ENCODE measurements at places on chromosomes 4 and X.

DNA sequence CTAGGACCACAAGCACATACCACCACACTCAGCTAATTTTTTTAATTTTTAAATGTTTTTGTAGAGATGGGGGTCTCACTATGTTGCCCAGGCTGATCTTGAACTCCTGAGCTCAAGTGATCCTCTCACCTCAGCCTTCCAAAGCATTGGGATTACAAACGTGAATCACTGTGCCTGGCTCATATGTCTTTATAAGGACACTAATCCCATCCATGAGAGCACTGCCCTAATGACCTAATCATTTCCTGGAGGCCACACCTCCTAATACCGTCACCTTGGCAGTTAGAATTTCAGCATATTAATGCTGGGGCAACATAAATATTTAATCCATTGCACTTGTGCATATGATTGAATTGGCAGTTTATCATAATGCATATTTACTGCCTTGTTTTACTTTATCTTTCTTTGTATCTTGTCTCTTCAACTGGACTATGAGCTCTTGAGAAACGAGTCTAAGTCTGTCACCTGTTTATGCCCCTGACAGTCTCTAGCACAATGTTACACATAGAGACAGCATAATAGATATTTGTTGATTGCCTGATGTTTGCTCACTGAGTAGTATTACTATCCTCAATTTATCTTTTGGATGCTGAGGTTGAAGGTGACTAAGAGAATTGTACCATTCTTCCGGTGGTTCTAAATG is 172.0 kb downstream of the AASDH start:
- no peak for DNase-seq

- DNase-seq = no peak
Measured at GRCh38 chr4:161254375-161254774, 909.4 kb downstream of the FSTL5 start.

DNA sequence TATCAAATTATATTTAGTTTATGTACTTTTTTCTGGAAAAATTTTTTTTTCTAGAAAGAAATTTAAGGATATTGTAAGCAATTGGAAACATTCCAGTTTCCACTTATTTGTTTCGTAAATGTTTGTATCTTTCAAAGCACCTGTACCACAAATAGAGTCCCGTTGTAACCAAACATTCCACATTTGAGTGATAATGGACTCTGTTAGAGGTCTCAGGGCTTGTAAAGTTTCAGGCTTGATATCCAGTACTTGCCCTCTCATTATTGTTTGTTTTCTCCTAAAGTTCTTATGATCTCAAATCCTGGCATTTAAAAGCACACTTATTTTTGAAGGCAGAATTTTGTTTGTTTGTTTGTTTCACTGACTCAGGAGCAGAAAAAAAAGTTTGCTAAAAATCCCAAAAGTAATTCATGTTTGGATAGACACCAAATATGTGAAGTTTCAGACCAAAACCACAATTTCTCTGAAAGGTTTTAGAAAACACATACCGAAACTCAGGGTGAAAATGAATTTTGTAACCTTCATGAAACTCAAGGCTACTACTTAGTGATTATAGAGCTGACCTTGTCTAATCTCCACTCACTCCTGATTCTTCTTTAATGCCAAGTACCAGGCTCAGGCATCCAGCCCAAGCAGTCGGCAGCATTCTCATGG is 5.7 kb upstream of the TMEM192 start:
- no peak for DNase-seq

DNA sequence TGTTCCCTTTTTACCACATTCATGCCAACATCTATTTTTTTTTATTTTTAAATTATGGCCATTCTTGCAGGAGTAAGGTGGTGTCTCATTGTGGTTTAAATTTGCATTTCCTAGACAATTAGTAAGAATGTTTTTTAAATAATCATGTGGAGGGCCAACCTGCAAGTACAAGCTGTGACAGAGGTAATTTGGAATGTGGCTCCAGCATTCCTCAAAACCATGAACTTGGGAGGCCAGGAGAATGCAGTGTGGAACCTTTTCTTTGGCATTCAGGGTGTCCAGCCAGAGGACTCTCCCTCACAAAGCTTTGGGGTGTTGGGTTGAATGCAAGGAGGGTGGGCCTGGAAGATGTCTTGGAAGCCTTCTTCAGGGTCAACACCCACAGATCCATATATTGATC is 7.3 kb upstream of the TMEM185A start:
- DNase-seq = no peak

- DNase-seq = no peak
Measured at GRCh38 chr4:123832173-123833026, 435.8 kb downstream of the SPRY1 start.

GRCh38 chr4:12165616-12166015 is 736.9 kb upstream of the HS3ST1 start:
- DNase-seq = no peak

DNA sequence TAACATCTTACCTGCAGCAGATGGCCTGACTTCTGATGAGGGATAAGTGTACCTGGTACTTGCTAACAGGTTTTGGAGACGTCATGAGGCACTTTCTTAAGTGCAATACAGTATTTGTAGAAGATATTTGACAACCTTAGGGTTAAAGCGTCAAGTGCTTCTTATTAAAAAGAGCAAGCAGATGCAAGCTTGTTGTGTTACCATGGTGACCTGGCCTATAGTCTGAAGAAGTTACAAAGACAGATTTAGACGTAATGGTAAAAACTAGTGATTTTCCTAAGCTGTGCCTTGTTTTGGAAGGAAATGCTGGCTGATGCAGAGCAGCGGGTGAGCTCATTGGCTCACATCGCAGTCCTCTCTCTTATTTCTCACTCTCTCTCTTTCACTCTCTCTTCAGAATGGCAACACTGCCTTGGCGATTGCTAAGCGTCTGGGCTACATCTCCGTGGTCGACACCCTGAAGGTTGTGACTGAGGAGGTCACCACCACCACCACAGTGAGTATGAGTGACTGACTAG is 243.6 kb downstream of the ANK2 start:
- no peak for DNase-seq

- DNase-seq = no peak
Measured at GRCh38 chr4:26213317-26213716, 107.5 kb upstream of the RBPJ start.

GRCh38 chr4:82706349-82707000 is 92.1 kb downstream of the SCD5 start:
- no peak for DNase-seq

DNA sequence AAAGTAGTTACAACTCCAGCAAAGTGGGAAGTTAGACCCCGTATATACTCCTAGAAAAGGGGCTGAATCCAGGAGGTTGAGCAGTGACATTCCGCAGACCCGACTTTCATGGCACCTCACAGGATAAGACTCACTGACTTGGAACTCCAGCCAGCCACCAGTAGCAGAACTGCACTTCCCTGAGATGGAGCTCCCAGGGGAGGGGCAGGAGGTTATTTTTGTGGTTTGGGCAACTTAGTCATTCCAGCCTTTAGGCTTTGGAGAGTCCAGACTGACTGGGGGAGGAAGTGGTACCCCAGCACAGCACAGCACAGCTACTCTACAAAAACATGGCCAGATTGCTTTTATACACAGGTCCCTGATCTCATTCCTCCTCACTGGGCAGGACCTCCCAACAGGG is 319.1 kb downstream of the PCDH19 start:
- DNase-seq = no peak
